ENCODE measurements at places on chromosomes 4 and X.
A peak's percentile ranks its signal among the peaks of the same experiment; 100 is the strongest.

- DNase-seq: no peak
Measured at GRCh38 chr4:125486351-125486750, 171.6 kb downstream of the FAT4 start.

- peak; percentile 30 for DNase-seq
Measured at GRCh38 chrX:1384658-1385252, 7.2 kb downstream of the SLC25A6 start.

DNA sequence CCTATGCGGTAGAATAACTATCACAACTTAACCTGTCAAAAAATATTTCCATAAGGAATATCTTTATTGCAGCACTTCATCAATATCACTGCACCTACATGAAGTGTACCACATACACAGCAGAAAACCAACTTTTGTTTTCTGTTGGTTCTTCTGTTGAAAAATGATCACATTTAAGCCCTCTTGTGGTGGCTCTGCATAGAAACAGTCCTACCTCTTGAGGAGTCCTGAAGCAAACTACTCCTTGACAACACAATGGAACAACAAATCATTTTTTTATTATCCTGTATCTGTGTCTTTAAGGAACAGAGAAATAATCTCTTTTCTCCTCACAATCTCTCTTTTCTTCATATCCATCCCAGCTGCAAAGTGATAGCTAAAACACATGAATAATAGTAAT, 39.8 kb upstream of the ATOH1 start:
- no peak for DNase-seq

DNA sequence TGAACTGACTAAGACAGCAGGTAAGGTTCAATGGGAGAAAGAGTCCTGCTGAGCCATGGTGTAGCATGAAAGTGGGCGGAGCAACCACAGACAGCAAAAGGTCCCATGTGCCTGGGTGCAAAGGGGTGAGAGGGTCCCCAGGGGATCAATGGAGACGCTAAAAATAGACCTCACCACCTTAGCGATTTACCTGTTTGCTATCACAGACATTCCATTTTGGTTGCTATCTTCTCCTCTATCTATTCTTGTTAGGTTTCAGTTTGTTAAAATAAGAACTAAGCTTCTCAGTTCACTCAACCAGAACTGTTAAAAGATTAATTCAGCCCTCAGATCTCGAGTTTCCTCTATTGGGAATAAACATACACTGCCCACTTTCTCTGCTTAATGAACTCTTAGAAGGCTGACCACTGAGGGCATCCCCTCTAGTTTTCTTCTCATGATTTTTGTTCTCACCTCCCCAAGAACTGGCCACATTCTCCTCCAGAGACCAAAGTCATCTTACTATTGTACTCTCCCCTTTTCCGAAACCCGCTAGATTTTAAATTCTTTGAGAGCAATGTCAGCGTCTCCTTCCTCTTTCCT, 136.7 kb downstream of the PARM1 start:
- DNase-seq: no peak

- no peak for DNase-seq
Measured at GRCh38 chr4:14386196-14386595, 616.1 kb upstream of the CPEB2 start.

- DNase-seq: no peak
Measured at GRCh38 chr4:5919571-5919970, 26.7 kb upstream of the CRMP1 start.

GRCh38 chrX:139930916-139931645, 1.8 kb downstream of the ATP11C start:
- no peak for DNase-seq

- DNase-seq: no peak
Measured at GRCh38 chrX:39795605-39796004, 302.2 kb downstream of the BCOR start.

- DNase-seq: no peak
Measured at GRCh38 chr4:35867057-35867456, 377.3 kb downstream of the ARAP2 start.

GRCh38 chr4:68951806-68952585, 392 bp upstream of the UGT2A3 start:
- no peak for DNase-seq

DNA sequence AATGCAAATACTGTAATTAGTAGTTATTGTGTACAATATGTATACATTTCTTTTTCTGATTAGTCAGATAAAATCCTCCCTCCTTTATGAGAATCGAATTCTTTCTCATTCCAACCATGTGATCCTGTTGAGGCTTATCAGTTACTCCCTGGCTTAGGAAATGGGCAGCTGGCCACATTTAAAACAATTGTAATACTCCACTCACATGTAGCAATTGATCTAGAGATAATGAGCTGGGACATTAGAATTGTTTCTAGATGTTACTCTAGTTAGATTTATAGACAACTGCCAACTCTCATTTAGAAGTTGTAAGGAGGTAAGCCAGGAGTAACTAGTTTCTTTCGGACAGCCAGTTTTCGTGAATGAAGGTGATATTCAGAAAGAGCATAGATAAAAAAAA, 859.3 kb upstream of the AADAT start:
- no peak for DNase-seq

DNA sequence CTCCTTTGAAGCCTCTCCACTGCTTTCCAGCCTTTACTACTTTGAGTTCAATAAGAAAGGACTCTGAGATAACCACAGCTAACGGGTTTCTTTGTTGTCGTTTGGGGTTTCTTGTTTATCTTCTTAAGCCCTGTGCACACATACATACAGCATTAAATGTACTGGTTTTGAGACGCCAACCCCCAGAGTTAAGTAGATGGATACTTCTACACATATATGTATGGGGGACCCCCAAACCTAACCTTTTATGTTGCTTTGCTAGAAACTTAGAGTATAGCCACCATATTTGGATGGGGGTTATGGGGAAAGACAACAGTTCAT, 697 bp downstream of the CEP135 start:
- no peak for DNase-seq

DNA sequence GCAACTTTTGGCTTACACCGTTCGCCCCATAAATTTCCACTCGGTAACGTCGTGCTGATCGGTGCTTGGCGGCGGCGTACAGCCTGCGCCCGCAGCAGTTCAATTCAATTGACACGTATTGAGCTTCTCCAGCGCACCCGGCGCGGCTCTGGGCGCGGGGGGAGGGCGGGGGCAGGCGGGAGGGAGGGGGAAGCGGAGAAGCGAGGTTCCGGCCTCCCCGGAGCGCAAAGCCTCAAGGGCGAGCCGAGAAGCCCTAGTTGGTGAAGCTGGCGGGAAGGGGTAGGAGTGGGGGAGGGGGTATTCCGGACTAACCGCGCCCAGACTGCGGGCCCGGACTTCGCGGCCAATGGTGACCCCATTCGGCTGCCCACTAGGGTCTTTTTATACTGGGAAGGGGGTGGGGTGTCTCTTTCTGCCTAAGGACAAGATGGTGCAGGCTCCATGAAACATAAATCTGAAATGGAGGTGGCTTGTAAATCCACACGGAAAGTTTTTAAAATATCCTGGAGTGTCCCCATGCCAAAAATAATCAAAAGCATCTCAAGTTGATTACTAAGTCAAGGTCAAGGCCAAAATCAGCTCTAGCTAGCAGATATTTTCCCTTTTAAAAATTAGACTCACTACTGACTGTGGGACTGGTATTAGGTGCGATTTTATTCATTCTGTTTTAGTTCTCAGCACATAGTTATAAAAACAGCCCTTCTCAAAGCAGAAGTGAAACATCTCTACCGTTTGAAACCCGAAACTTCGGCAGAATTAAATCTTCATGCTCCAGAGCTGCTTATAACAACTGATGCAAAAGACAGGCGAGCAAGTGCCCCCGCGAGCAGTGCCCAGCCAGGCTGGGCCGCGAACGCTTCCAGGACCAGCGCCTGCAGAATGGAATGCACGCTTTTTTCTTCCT, 1.5 kb upstream of the BCOR start:
- no peak for DNase-seq

All from trophoblast cell (in vitro differentiated cells and primary cell).